HT-29 (cell line): ENCODE measurements at places on chromosomes 5 and 9.

GRCh38 chr9:136198605-136199083 is 6.3 kb downstream of the LHX3 start:
- DNase-seq: no peak

DNA sequence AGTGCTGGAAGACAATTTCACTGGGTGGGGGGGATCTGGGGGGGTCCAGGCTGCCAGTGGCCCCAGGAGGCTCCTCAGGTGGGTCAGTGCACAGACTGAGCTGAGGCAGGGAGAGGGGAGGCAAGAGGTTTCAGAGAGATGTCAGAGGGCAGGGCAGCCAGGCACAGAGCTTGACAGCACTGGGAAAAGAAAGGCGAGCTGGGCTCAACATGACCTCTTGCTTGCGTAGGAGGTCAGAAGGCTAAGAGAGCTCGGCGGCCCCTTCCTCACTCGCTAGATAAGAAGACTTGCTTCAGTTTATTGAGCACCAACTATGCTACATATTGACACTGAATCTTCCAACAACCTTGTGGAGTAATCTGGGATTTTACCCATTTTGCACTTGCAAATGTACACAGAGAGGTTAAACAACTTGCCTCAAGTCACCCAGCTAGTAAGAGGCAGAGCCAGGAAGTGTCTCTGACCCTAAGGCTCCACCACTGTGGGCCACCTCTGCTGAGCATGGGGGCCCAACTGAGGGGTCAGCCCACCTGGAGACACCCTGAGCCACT is 3.5 kb downstream of the PDLIM7 start:
- DNase-seq: no peak

DNA sequence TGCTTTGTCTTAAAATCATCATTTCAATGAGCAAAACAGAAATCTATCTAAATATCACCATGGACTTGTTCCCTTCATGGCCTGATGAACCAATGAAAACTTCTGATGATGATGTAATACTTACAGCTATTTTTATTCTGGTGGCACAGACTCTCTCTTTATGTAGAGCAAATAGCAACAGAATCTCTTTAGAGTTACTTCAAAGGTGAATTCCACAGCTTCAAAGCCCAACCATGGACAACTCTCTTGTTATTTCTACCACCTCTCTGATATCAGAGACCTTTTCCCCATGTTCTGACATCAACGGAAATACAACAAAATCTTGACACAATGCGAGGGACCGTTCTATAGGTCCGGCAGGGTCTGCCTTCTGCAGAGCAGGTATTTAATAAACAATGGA is 70.1 kb downstream of the RETREG1 start:
- DNase-seq: no peak

GRCh38 chr9:38417003-38417945 is 7.0 kb downstream of the IGFBPL1 start:
- peak; percentile 41 for DNase-seq

DNA sequence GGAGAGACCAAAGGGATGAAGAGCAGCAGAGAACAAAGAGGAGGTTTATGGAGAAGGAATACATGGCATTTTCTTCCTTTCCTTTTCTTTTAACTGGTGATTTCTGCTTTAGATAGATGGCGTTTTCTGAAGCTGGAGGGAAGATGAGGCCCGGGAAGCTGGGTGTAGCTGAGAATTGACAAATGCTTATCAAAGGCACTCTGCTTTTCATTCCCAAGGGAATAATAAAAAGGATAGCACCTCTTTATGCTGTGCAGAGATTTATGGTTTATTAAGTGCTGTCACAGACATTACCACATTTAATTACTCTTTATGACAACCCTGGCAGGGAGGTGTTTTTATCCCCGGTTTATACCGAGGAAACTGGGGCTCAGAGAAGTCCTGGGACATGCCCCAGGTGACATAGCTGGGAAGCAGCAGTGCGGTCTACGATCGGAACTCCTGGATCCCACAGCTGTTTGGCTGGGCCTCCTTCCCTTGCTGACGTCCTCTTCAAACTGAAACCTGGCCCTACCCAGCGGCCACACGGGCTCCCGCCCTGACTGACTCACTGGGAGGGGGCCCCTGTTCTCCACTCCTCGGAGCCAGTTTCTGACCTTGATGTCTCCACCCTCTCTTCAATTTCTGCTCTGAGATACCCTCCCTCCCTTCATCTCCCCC is 8.2 kb upstream of the EPB41L4B start:
- DNase-seq: peak; percentile 62

GRCh38 chr9:102841376-102841775 is 153.8 kb upstream of the CYLC2 start:
- peak; percentile 13 for DNase-seq

GRCh38 chr5:77181173-77181572 is 29.3 kb upstream of the PDE8B start:
- DNase-seq: no peak

- no peak for DNase-seq
These were observed 129.2 kb downstream of the ZDHHC21 start for GRCh38 chr9:14563902-14564624.

DNA sequence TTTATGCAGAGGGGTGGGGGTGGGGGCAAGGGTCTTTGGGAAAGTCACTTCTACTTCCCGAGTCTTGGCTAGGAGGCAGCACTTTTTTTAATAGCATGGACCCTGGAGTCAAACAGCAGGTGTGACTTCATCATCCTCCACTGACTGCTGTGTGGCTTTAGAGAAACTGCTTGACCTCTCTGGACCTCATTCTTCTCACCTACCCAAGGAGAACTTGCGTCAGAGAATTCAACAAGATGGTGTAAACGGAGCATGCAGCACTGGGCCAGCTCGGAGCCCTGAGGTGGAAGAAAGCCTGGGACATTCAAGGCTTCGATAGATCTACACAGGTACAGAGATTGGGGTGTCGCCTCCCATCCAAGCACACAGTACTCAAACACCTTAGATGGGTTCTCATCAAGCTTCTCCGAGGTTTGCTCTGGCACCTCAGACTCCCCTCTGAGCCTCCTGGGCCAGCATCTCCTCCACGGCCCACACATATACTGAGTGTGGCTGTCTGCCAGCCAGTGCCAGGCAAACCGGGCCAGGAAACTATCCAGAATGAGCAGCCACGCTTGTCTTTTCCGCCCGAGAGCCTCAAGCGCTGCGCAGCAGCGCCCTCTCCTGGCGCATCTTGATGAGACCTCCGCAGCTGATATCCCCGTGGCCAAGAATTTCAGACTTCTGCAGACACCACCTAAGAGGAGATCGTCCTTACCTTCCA is 4.6 kb upstream of the SLC25A48 start:
- peak; percentile 86 for DNase-seq

DNA sequence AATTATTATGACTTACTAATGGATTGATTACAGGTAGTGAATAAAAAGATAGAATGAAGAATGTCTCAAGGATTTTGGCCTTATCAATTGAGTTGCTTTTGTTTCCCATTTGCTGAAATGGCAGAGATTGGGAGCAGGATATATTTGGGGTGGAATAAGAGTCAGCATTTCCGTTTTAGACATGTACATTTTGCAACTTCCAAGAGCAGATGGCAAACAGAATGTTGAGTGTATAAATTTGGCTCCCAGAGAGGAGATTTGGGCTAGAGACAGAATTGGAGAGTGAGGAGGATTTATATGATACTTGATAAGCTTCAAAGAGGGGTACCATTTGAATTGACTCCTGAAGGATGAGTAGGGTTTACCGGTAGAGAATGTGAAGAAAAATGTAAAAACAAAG is 437.9 kb upstream of the PAPPA start:
- DNase-seq: no peak

GRCh38 chr9:90274725-90275124 is 367.9 kb downstream of the DIRAS2 start:
- DNase-seq: peak; percentile 3

GRCh38 chr9:69155341-69156030 is 18.6 kb upstream of the TJP2 start:
- no peak for DNase-seq

GRCh38 chr9:36738318-36738976 is 165.8 kb downstream of the MELK start:
- no peak for DNase-seq

DNA sequence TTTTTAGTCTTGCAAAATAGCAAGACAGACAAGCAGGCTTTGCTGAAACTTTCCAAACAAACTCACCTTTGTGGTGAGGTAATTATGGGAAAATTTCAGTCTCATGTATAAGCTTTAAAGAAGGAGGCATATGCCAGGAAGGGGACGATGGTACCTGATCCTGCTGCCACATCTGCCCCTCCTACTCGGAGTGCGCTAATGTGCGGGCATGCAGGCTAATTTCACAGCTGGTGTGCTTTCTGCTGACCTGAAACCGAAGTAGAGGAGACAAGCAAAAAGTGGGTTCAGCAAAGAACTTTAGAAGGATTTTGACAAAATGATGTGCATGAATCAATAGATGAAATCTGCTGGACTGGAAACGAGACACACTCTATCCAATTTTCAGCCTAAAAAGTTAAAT is 117.1 kb upstream of the IRX4 start:
- DNase-seq: no peak

- no peak for DNase-seq
These were observed 35.2 kb upstream of the PAM start for GRCh38 chr5:102719886-102720285.

GRCh38 chr5:152218694-152219093 is 186.4 kb downstream of the NMUR2 start:
- no peak for DNase-seq

DNA sequence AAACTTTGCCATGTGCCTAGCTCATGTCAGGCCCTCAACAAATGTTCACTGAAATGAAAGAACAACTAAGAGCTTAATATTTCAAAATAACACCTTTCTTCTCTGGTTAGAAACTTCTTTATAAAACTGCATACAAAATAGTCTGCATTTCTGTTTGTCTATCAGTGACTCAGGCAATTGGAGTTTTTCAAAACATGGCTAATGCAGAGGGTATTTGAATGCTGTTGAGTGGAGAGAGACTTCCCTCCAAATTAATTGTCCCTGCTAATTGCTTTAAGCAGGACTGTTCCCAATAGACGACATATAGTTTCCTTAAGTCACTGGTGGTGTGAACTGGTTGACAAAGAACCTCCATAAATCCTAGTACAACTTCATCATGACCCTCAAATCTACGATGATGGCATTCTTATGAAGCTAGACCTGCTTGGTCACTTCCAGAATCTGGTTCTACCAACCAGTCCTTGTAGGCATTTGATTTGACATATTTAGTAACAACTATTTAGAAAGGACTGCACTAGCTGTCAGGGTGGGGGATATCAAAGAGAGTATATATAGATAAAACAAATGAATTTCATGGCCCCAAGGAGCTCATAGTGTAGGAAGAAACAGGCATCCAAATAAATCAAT is 84.5 kb downstream of the PRLR start:
- no peak for DNase-seq

GRCh38 chr9:96141666-96142065 is 160.3 kb downstream of the HSD17B3 start:
- DNase-seq: no peak

GRCh38 chr5:38286002-38286401 is 27.6 kb downstream of the EGFLAM start:
- no peak for DNase-seq

DNA sequence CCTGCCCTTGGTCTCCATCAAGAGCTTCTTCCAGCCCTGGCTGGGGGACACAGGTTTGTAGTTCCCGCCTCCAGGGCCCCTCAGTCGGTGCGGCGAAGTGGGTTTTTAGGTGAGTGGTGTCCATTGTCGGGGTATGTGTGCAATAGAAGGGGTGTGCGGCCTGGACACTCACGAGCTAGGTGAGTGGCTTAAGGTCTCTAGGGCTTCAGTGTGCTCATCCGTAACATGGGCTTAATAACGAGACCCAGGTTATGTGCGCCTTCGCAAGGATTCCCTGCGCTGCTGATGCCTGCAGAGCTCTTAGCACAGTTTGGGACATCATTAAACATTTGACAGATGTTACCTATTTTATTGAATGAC is 656 bp downstream of the CEP78 start:
- peak; percentile 49 for DNase-seq

- DNase-seq: no peak
These were observed 33.8 kb downstream of the TNC start for GRCh38 chr9:115084157-115084556.

DNA sequence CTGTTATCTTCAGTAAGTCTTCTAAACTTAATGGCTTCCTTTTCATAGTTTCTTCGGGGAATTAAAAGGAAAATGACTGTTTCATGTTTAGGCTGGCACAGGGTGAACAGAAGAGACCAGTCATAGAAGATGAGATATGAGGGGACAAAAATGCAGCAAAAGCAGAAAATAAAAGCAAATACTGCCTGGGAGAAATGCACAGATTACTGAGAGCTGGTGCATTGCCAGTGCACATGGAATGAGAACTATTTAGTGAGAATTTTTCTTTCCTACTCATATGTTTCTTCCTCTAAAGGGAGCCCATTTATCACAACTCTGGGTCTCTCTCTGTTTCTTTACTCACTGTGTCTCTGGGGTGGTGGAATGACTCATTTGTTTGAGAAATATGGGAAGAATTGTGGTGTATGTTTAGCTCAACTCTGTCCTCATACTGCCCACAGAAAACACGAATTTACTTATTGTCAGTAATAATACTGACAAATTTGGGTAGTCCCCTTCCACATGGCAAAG is 25.9 kb upstream of the ANKRD55 start:
- no peak for DNase-seq

GRCh38 chr5:132073231-132074013 is at the start of gene CSF2:
CSF2 (plus strand) TSS chr5:132073789; CDS start chr5:132073824, 35 bp downstream.
- DNase-seq: peak; percentile 75

DNA sequence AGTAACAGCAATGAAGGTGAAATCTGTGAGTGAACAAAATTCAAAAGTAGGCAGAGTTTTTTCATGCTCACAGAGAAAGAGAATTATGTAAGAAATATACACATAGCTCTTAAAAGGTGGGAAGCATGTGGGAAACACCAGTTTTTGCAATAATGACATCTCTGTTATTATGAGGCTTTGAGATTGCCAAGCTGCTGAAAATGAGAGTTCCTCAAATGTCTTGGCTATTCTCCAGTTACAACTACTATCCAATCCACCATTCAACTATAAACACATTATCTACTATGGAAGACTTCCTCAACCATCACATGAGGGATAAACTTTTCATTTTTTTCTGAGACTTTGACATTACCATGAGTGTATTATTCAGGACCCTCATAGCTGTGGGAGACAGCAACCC is 420.8 kb upstream of the ACTBL2 start:
- DNase-seq: no peak

DNA sequence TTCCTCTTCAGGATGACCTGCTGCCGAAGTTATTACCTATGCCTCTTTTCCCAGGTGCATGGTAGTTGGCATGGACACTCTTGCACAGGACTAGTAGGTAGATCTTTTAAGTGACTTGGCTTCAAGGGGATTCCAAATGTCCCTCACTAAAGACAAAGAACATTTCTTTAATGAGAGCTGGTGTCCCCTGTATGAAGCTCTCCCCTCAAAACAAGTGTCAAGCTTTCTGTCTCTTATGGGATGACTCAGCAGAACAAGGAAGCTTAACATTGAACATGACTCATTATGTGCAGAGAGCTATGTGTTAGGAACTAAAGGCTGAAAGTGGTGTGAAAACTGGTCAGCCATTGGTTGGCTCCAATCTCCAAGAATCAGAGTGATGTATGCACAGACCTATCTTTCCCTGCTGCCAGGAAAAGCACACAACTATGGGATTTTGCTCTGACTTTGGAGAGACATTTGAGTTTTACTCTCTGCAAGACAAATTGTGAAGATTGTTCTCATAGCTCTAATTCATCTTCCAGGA is 120.5 kb downstream of the PRDM6 start:
- DNase-seq: peak; percentile 81

GRCh38 chr5:1488882-1489680 is 34.7 kb downstream of the LPCAT1 start:
- no peak for DNase-seq

- no peak for DNase-seq
These were observed 251.5 kb upstream of the TNC start for GRCh38 chr9:115369322-115369957.

- DNase-seq: no peak
These were observed 67.7 kb downstream of the ADAMTS16 start for GRCh38 chr5:5207828-5208227.

GRCh38 chr5:107072967-107073366 is 597.8 kb downstream of the EFNA5 start:
- no peak for DNase-seq
